ENCODE measurements at places on chromosomes 1 and 21.

- DNase-seq = no peak
These were observed 98.6 kb downstream of the NGF start for GRCh38 chr1:115239426-115239825.

DNA sequence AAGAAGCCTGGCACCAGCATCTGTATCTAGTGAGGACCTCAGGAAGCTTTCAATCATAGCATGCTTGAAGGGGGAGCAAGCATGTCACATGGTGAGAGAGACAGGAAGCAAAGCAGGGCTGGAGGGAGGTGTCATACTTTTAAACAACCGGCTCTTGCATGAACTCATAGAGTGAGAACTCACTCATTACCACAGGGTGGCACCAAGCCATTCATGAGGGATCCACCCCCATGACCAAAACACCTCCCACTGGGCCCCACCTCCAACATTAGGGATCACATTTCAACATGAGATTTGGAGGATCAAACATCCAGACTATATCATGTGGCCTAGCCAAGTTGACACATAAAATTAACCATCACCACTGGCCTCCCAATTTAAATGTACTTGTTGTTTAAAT is 125.1 kb upstream of the KCND3 start:
- peak; percentile 4 for DNase-seq

DNA sequence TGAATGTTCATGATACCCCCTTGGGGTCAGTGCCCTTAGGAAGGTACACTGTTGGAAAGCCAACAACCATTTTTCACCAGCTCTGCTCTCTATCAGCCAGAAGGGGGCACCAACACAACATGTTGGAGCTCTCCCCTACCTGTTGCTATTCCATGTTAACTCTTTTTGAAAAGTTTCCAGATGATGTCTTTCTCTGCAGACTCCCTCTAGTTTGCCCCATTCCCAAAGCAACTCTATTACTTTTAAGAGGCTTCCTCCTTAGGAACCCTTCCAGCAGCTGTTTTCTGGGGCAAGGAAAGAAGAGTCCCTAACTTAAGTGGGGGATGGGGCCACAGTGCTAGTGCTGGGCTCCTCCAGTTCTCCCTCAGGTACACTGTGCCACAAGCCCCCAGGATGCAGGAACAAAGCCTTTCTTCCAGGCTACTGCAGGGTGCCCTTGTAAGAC is 22.9 kb upstream of the NDC1 start:
- peak; percentile 65 for DNase-seq

- DNase-seq = no peak
These were observed 159.1 kb upstream of the C8B start for GRCh38 chr1:57124768-57125446.

DNA sequence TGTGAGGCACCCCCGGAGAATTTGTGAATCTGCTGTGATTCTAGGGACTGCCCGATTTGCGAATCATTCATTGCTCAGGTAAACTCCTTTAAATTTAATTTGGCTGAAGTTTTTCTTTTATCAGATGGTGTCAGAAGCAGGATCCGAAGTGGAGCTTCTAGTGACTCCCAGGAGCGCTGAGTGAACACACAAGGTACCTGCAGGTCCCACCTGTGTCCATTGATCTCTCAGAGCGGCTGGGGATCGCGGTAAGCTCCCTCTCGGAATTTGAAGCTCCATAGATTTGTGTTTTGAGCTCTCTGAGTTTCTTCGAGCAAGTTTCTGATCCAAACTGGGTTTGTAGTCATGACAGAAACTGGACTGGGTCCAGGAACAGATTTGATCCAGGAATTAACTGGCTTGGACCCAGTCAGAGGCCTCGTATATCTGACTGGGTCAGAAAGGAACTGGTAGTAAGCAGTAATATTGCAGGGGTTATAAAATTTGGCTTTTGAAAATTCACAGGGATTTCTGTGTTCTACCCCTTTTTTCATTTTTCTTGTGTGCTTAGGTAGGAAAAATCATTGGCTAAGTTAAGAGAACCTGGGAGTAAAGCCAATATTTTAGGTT is 56.2 kb upstream of the EDEM3 start:
- DNase-seq = no peak

- no peak for DNase-seq
These were observed 112.1 kb downstream of the NEGR1 start for GRCh38 chr1:72170246-72170645.

- DNase-seq = no peak
These were observed 49.8 kb downstream of the ITSN1 start for GRCh38 chr21:33691945-33692603.

DNA sequence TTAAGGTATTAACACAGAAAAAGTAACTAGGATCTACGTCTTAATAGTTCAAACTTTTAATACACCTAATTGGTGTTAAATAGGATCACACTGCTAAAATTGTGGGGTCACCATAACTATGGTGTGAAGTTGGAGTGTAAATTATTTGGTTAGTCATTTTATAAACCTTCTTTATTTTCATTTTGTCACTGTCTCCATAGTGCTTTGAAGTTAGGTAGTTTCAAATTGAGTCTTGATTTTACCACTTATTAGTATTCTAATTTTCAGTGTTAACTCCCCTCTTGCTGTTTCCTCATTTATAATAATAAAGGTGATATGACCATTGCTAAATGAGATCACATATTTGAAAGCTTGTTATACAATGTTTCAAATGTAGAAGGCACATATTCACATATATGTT is 738.1 kb upstream of the CHRM3 start:
- DNase-seq = no peak

GRCh38 chr21:44702111-44702972 is 5.4 kb downstream of the KRTAP10-12 start:
- DNase-seq = no peak

DNA sequence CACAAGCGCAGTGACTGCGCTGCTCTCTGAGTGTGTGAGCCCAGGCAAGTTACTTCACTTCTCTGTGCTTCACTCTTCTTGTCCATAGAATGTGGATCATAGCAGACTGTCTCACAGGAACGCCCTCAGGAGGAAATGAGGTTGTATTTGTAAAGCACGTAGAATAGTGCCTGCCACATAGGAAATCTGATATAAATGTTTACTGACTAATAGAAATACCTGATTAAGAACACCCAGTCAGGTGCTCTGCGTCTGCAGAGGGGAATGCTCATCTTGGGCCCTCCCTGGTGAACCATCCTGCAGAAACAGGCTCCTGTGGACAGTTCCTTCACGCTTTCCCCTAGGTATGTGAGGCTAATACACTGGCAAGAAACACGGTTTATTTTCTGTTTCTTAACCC is 100.3 kb downstream of the BEND5 start:
- no peak for DNase-seq

DNA sequence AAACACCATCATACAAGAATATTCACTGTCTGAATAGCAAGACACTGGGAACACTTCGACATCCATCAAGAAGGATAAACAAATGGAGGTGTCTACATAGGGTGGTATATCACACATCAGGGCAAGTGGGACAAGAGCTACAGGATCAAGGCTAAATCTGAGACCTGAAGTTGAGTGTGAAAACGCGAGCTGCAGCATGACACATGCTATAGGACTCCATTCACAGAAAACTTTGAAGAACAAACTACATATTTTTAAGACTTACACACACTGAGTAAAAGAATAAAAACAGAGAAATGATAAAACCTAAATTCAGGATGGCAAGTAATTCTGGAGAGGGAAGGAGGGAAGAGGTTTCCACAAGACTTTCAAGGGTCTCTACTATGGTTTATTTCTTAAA is 2.1 kb downstream of the TTC39A start:
- no peak for DNase-seq

All from ELF-1 (cell line).